ENCODE measurements at places on chromosomes 11 and 22. TPM values are rescaled to one million over a fixed set of nuclear protein-coding genes. Genes with fewer than 3 reads are reported as not detected.

- peak; percentile 16 for DNase-seq
- H3K4me3 ChIP-seq: no peak overlapping the region
- H3K36me3 ChIP-seq: no peaks in the 10 kb centered on the region
Measured at GRCh38 chr11:95095858-95096587, 6.4 kb downstream of the ENDOD1 start.

GRCh38 chr11:126924376-126925040, 76.1 kb downstream of the KIRREL3 start:
- H3K27ac ChIP-seq: no peak overlapping the region
- DNase-seq: no peak
- no peaks in the 10 kb centered on the region for H3K27me3 ChIP-seq

- H3K36me3 ChIP-seq: no peaks in the 10 kb centered on the region
- no peak overlapping the region for H3K4me3 ChIP-seq
- peak; percentile 69 for DNase-seq
Measured at GRCh38 chr11:110907629-110908028, 195.4 kb upstream of the ARHGAP20 start.

DNA sequence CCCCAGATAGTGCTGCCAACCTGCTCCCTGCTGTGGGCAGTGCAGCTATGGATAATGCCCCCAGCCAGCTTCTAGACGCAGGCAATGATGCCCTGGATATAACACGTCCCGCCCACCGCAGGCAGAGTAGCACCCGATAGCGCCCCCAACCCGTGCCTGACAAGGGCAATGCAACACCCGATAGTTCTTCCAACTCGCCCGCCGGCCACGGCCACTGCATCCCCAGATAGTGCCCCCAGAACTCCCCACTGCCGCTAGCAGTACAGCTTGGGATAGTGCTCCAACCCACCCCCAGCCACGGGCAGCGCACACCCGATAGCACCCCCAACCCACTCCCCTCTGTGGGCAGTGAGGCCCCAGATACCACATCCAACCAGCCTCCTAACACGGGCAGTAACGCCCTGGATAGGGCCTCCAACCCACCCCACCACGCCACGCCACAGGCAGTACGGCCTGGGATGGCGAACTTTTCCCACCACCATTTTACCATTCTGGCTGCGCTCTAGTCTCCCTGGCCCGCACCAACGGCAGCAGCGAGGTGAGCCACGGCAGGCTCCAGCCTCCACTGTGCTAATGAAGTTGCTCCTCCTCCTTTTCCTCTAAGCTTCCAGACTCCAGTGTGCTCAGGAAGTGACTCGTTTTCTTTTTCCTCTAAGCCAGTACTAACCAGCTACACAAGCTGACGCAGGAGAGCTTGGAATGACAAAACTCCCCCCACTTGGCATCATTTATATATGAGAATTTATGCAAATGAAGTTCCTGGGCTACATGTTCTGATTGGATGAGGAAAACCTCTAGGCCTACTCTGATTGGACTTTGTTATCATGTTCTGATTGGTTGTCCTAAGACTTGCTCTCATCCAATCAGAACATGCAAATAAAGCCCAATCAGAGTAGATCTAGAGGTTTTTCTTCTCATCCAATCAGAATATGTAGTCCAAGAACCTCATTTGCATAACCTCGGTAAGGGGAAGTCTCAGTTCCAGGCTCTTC, 3.0 kb upstream of the RFPL3 start:
- no peak for DNase-seq
- H3K4me3 ChIP-seq: no peak overlapping the region
- H3K36me3 ChIP-seq: no peaks in the 10 kb centered on the region
- no peaks in the 10 kb centered on the region for H3K27me3 ChIP-seq
- H3K27ac ChIP-seq: no peak overlapping the region
- H3K4me1 ChIP-seq: no peaks in the 10 kb centered on the region

The SHANK2 gene
- polyA plus RNA-seq: not detected

The DCDC1 gene
- not detected for polyA plus RNA-seq

GRCh38 chr11:123628936-123629683, 25.3 kb downstream of the SCN3B start:
- no peak overlapping the region for H3K27ac ChIP-seq
- no peak overlapping the region for H3K4me3 ChIP-seq
- H3K27me3 ChIP-seq: no peaks in the 10 kb centered on the region
- H3K36me3 ChIP-seq: peaks cover 34% of the 10 kb centered on the region
- H3K4me1 ChIP-seq: no peaks in the 10 kb centered on the region

The LDHAL6A gene
- polyA plus RNA-seq: not detected

- H3K27ac ChIP-seq: no peak overlapping the region
- H3K27me3 ChIP-seq: no peaks in the 10 kb centered on the region
- no peaks in the 10 kb centered on the region for H3K36me3 ChIP-seq
- no peak overlapping the region for H3K4me3 ChIP-seq
Measured at GRCh38 chr11:47132490-47132889, 44.2 kb downstream of the ARFGAP2 start.

DNA sequence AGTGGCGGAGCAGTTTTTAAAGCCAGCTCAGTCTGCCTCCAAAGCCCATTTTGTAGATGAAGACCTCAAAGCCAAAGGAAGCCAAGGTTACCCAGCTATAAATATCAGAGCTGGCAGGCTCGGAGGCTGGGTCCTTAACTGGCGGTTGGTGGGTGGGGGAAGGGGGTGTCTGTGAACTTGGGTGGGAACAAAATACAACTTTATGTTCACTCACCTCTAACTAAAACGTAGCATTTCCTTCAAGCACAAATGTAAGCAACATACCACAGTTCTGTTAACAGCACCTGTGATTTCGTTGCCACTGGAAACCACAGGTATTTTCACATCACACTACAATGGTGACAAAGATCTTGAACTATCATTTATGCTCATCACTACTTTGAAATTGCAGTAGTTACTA, 99.7 kb upstream of the SYT13 start:
- no peak for DNase-seq
- no peaks in the 10 kb centered on the region for H3K36me3 ChIP-seq
- no peak overlapping the region for H3K4me3 ChIP-seq
- H3K27ac ChIP-seq: no peak overlapping the region
- H3K4me1 ChIP-seq: peaks cover 12% of the 10 kb centered on the region

The TYR gene
- not detected for polyA plus RNA-seq

The UNC93B1 gene
- polyA plus RNA-seq: 379 TPM

The WNT11 gene
- 0.09 TPM for polyA plus RNA-seq

DNA sequence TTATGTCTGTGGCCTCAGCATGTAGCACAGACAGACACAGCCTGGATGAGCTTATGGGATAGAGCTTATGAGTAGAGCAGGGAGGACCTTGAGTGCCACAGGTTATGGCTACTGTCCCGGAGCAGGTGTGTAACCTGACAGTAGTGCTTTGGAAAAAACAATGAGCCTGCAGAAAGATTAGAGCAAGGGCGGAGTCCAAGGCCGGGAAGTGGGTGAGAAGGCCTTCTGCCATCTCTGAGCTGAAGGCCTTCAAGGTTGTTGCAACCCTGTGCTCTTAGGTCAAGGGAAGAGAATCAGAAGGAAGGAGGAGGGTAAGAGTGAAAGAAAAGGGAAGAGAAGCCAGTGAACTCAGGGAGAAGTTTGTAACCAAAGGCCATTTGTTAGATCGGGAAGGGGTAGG, 3.9 kb upstream of the TAGLN start:
- no peaks in the 10 kb centered on the region for H3K27me3 ChIP-seq

The OR8K5 gene
- polyA plus RNA-seq: not detected

The MRGPRE gene
- polyA plus RNA-seq: not detected

GRCh38 chr11:128843198-128843785, 23.8 kb downstream of the KCNJ1 start:
- DNase-seq: no peak
- no peaks in the 10 kb centered on the region for H3K27me3 ChIP-seq
- no peak overlapping the region for H3K27ac ChIP-seq
- peaks cover 13% of the 10 kb centered on the region for H3K4me1 ChIP-seq
- H3K36me3 ChIP-seq: no peaks in the 10 kb centered on the region
- no peak overlapping the region for H3K4me3 ChIP-seq

GRCh38 chr11:17630936-17631335, 83.9 kb downstream of the OTOG start:
- H3K36me3 ChIP-seq: no peaks in the 10 kb centered on the region
- H3K27ac ChIP-seq: no peak overlapping the region
- DNase-seq: no peak
- H3K27me3 ChIP-seq: peaks cover 2% of the 10 kb centered on the region

DNA sequence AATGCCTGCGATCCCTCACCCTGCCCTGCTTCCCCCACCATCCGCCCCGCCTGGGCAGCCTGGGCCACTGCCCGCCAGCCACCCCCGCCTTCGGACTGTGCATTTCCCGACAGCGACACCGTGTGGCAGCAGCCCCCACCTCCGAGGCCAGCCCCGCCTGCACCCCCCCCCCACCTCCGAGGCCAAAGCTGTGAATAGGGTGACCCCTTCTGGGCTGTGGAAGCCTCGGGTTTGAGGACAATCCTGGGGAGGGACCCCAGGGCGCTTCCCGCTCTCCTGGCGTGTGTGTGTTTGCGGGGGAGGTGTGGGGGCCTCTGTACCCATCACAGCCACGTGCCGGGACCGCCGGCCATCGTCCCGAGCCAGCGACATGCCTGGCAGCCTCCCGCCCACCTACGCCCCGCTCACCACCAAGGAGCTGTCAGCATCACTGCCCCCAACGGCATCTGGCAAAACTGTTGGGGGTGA, 33.8 kb upstream of the PPARA start:
- no peaks in the 10 kb centered on the region for H3K27me3 ChIP-seq
- peaks cover 22% of the 10 kb centered on the region for H3K4me1 ChIP-seq

The SYT12 gene
- polyA plus RNA-seq: not detected

DNA sequence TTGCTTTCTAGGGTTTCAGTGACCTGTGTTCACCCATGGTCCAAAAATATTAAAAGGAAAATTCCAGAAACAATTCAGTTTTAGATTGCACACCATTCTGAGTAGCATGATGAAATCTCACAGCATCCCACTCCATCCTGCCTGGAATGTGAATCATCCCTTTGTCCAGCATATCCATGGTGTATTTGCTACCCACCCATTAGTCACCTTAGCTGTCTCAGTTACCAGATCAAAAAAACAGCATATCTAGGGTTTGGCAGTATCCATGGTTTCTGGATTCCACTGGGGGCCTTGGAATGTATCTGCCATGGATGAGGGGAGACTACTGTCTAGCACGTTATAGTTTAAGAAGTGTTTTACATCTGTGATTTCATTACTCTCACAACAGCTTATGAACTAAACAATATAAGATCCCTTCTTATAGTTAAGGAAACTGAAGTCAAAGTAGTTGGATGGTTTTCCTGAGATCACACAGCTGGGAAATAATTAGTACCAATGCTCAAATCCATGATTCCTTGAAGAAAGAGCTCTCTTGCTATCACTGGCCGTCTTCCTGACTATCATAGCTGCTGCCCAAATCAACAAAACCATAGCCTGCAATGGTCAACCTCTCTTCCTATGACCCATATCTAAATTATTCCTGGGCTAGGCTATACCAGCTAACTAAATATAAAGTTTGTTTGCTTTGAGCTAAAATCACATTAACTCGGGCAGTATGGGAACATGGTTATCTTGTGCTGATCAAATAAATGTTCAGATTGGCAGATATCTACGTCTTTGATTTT, 122.6 kb downstream of the MICAL2 start:
- peaks cover 76% of the 10 kb centered on the region for H3K36me3 ChIP-seq
- peaks cover 12% of the 10 kb centered on the region for H3K4me1 ChIP-seq
- DNase-seq: no peak
- no peak overlapping the region for H3K27ac ChIP-seq
- no peak overlapping the region for H3K4me3 ChIP-seq

- no peaks in the 10 kb centered on the region for H3K36me3 ChIP-seq
- no peak overlapping the region for H3K4me3 ChIP-seq
- no peaks in the 10 kb centered on the region for H3K27me3 ChIP-seq
- no peak overlapping the region for H3K27ac ChIP-seq
- H3K4me1 ChIP-seq: no peaks in the 10 kb centered on the region
Measured at GRCh38 chr11:125554038-125554437, 15.2 kb upstream of the EI24 start.
